ENCODE measurements at places on chromosomes 16 and 17.

GRCh38 chr17:9522074-9522473 lies 53.5 kb downstream of the STX8 start:
- no peak for DNase-seq

GRCh38 chr17:51133365-51133764 lies 12.7 kb upstream of the SPAG9 start:
- no peak for DNase-seq

DNA sequence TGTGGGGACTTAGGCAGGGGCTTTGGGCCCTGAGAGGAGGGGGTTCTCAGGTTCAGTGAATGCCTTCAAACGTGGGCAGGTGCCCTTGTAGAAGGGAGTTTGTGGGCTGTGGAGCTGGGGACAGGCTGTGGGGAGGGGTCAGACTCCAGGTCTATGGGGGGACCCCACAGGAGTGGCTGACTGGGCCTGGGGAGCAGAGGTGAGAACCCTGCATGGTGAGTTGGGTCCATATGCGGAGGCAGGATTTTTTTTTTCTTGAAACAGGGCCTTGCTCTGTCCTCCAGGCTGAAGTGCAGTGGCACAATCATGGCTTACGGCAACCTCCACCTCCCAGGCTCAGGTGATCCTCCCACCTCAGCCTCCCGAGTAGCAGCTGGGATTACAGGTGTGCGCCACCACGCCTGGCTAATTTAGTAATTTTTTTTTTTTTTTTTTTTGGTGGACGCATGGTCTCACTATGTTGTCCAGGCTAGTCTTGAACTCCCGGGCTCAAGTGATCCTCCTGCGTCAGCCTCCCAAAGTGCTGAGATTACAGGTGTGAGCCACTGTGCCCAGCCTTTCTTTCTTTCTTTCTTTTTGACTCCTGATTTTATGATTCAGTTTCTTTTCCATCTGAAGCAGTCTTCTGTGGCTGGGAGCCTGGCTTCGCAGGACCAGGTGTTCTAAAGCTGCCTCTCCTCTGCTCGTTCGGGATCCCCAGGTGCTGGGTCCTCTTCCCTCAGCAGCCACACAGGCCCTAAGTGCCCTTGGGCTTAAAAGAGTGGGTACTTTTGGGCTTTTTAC lies 19.0 kb upstream of the ADCY7 start:
- DNase-seq: no peak

- no peak for DNase-seq
Measured at GRCh38 chr17:78130437-78131101, at the start of gene TMC8. Gene TMC8, plus strand, starts transcription at chr17:78130771. Its CDS starts 818 bp downstream, at chr17:78131589.

DNA sequence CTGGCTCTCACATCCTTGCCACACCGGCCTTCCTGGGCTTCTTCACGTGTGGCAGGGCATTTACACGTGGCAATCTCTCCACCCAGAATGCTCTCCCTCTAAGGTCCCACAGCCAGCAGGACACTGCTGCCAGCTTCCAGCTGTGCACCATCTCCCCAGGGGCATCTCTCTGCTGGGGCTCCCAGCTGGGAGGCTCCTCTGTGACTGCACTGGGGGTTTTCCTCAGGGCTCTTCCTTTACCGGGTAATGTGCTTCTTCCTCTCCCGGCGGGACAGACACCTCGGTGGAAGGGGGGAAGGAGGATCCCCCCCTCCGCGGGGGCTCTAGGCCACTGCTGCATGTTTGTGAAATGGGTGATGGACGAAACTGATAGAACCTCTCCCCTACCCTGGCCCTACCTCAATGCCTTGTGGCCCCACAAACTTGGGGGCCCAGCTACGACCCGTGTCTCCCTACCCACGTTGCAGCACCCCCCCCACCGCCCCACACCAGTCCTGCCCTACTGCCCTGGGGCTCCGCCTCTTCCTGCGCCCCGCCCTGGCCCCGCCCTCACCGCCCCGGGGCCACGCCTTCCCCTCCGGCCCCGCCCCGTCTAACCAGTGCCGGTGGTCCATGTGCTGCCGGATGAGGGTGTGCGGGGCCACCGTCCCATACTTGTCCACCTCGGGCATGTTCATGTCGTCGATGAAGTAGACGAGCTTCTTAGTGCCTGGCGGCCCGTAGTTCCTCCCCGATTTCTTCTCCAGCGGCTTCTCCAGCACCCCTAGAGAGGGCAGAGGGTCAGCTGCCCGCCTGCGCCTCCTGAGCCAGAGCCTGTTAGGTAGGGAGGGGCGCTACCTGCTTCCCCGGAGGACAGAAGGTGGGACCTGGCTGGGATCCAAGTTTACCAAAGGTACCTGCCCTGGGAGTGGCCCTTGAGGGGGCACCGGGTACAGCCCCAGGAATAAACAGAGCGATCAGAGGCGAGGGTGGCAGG lies 92.6 kb downstream of the DNAH17 start:
- DNase-seq: peak; percentile 48

DNA sequence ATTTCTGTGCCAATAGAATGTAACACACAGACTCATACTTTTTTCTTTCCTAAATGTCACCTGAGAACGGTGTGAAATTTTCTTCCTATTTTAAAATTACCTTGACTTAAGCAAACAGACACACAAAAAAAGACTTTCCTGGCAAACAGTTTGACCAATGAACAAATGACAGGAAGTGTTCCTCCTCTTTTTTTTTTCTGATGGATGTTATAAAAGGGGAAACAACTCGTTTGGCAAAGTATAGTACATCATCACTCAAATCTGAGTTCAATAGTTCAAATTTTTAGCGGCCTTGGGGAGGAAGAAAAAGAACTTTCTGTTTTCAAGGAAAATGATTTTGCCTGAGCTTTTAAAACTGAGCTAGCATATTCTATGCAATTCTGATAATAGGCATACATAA lies 19.8 kb downstream of the HS3ST3A1 start:
- no peak for DNase-seq
